ENCODE measurements at places on chromosomes 4 and X. TPM values are rescaled to one million over a fixed set of nuclear protein-coding genes. Genes with fewer than 3 reads are reported as not detected.

- DNase-seq = peak; percentile 77
Measured at GRCh38 chr4:155735496-155735895, 23.3 kb upstream of the GUCY1B1 start.

DNA sequence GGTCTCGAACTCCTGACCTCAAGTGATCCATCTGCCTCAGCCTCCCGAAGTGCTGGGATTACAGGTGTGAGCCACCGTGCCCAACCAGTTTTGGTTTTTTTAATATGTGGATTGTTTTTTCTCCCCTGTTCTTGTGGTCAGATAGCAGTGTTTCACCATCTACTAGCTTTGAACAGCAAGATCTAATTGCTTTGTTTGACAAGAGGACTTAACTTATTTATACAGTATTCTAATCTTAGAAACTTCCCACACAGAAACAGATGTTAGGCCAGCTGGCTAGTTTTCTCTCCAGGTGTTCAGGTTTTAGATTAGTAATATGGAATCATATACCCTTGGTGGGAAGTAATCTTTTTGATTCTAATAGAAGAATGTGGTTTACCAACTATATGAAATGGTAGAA lies 12.9 kb downstream of the ING2 start:
- no peak for DNase-seq

GRCh38 chr4:6622744-6623143 lies 17.7 kb upstream of the MRFAP1 start:
- no peak for DNase-seq

Gene BBS12
- total RNA-seq = 2.4 TPM

- DNase-seq = peak; percentile 57
Measured at GRCh38 chr4:140257461-140258305, 103.7 kb upstream of the MAML3 start.

Data from umbilical cord (tissue), 2 donors.